Hematopoietic multipotent progenitor cell treated with erythropoietin and hydrocortisone succinate and interleukin-3 and kit ligand, for 8 days (in vitro differentiated cells): ENCODE measurements at places on chromosomes 2 and 18.

DNA sequence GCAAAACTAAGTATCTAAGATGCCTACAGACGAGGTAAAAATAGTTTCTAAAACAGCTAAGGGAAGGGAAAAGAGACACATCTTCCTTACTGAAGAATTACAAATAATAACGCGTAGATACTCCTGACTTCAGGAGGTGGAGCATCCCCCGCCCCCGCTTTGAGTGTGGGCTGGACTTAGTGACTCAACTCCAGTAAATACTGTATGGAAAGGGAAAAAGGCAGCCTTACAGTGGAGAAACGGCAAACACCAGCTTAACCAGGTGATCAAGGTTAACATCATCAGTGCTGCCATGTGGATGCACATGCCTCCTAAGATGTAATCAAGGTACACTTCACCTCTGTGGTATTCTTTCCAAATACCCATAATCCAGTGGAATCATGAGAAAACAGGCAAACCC is 47.9 kb downstream of the HADHB start:
- DNase-seq = no peak

DNA sequence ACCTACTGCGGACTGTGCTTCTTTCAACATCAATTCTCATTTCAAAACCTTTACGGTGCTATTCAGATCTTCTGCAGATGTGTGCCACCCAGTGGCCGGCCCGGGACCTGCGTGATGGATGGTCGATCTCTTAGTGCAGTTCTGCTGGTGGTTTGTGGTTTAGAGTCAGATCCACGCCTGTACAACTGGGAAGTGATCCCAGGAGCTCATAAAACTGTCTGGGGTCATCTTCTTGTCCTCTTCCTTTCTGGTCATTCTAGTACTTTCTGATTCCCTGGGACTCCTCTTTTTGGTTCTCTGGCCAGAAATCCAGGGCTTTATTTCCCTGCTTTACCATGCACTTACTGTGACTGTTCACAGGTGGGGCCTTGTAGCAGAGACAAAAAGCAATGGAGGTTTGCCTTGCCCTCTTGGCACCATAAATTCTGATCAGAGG is 15.8 kb upstream of the SELENOI start:
- peak; percentile 86 for DNase-seq

- no peak for DNase-seq
These were observed 76.9 kb downstream of the MBP start for GRCh38 chr18:77055429-77056300.

DNA sequence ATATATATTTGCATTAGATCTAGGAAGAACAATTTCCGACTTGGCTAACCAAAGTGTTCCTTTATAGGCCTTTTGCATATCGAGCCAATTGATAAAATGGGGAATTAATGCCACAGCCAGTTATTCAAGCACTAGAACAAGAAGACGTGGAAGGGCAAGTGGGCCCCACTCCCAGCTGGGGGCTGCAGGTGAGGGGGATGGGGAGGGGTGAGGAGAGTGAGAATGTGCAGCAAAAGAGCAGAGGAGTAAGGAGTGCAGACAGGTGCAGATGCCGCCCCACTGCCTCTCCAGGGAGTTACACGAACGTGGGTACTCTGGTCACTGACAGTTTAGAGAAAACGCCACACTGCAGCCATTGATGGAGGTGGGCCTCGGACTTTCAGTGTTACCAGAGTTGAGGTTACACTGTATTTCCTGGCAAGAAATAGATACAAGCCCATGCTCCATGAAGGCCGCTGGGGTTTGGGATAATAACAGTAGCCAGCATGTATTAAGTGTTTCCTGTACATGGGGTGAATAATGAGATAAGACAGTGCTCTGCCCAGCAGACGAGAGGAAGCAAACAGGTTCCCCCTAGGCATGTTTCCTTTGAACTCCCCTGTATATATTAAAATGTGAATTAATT is 40.9 kb downstream of the GORASP2 start:
- peak; percentile 39 for DNase-seq

DNA sequence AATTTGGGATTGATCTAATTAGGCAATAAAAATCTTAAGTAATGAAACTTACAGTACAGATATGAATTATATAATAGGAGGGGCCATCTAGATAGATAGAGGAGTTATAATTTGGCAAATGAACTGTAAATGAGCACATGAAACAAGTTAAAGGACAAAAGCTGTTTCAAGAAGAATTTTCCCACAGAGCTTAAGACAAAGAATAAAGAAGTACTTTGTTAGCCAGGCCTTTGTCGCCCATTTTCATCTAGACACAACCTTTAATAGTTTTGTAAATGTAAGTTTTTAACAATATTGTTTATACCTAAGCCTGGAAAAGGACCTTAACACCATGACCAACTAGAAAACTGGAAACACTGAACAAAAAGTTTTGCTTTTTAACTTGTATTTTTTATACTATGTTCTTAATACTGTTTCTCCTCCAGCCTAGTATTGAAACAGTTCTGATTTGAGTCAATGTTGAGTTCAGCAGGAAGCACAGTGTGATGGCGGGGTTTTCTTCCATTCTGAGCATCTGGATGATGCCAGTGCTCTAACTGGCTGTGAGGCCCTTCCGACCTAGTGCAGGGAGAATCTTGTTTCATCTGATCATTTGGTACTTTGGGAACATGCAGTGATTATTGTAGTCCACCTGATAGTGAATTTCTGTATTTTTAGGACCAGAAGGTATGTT is 37.6 kb downstream of the FARP2 start:
- DNase-seq = no peak

- DNase-seq = no peak
These were observed 132.2 kb downstream of the TNS1 start for GRCh38 chr2:217870528-217871011.

DNA sequence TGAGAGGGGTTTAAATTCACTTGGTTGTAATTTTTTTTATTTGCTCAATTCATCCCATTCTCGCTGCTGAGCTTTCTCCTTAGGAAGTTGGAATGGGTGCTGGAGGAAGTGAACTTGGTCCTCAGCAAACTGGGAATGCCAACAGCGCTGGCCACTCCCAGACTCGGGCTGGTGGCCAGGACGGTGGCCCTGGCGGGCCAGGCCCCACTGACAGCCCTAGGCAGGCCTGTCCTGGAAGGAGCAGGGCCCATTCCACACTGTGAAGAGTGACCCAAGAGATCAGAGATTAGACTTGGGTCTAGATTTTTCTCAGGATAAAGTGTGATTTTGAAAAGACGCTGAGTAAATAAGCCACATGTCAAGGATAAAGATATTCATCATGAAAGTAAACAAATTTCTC is 132.7 kb downstream of the HDAC4 start:
- no peak for DNase-seq

DNA sequence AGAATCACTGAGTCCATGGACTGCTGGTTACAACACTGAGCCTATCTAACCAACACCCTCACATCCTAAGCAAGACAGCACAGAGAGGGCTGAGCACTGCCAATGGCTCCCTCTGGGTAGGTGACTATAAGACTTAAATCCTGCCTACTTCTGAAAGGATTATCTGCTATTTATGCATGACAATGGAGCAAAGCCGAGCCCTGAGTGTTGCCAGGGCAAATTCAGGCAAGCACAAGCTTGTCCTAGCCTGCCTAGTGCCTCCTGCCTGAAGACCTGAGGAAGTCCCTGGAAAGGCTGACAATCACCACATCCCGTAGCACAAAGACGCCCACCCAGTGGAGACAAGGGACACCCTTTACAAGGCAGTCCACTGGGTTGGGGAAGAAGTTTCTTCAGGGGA is 129.7 kb downstream of the OSR1 start:
- DNase-seq = no peak

- DNase-seq = no peak
These were observed 144.3 kb upstream of the ZFP36L2 start for GRCh38 chr2:43370705-43371104.

- DNase-seq = no peak
These were observed 180.1 kb downstream of the PRPF40A start for GRCh38 chr2:152537081-152537651.

GRCh38 chr2:50957896-50958295 is 74.0 kb downstream of the NRXN1 start:
- no peak for DNase-seq

GRCh38 chr2:658426-658825 is 18.8 kb downstream of the TMEM18 start:
- no peak for DNase-seq

DNA sequence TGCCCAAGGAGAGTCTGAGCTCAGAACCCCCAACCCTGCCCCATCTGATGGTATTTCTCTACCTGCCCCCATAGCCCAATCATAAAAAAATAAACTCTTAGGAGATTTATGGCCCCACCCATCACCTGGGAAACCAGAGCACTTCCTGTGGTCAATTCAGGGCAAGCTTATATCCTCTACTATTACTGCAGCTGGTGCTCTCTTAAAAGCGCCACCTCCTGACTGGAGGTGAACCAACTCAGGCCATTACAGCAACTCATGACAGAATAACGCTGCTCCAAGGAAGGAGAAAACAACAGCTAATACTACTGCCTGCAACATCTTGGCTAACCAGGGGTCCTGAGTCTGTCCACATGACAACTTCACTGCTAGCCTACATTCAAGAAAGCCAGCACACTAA is 195.7 kb downstream of the MTCL1 start:
- DNase-seq = no peak

GRCh38 chr2:61959381-61960293 is 54.2 kb downstream of the COMMD1 start:
- no peak for DNase-seq

DNA sequence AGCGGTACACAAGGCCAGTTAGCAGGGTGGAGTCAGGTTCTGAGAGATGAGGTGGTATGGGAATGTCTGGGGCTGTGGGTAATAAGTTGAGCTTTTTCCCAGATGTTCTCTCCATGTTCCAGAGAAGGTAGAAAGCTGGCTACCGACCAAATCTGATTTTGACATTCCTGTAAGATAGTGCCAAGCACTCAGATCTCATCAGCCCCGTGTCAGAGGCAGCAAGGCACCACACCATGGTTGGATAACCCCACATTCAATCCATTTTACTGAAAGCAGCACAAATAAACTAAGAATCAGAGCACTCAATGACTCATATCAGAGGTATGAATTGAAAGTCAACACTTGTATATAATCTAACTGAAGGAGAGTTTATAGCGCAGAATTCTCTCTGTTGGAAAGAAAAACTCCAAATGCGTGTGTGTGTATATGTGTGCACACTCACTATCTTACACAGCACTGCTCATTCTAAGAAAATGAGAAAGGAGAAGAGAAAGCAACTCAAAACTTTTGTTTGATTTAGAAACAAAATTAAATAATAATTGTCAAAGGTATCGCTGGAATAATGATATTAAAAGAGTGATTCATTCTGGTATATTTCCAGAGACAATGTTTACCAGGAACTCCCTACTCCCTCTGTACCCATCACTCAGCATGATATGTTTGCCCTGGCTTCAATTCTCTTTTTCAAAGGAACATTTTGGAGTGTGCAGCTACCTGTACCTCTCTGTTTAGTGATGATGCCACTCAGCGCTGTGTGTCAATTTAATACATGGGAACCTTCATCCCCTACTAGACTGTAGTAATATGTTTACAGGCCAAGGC is 375.1 kb upstream of the ID2 start:
- DNase-seq = no peak
